ENCODE measurements at places on chromosomes 2 and 18.

GRCh38 chr2:10957391-10957790 is 45.7 kb downstream of the KCNF1 start:
- DNase-seq = no peak

DNA sequence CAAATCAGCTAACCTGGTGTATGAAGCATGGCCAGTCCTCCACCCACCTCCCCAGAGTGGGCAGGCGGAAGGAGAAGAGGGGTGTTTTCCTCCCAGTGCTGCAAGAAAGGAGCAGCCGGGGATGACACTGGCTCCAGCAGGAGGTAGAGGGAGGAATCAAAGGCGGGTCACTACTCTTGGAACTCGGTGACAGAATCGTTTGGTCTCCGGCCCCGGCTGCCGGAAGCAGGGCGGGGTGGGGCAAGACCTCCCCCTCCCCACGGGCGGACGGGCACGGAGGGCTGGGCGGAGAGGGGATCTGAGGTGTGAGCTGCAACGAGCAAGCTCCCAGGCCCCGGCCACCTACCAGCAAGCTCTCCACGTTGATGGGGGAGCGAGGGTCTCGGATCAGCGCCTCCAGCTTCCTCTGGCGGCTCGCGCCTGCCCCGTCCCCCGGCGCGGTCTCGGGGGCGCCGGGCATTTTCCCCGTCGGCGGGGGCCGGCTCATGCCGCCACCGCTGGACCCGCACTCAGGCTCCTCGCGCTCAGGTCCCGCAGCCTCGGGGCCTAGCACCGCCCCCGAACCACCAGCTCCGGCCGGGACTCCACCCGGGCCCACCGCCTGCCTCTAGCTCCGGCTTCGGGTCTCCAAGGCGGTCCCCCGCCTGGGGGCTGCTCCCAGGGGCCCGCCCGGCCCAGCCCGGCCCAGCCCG is 640 bp downstream of the ROCK2 start:
- DNase-seq = peak; percentile 6

- no peak for DNase-seq
These were observed 87.0 kb upstream of the CERS6 start for GRCh38 chr2:168369031-168369430.

GRCh38 chr18:67451960-67452359 is 64.6 kb downstream of the DSEL start:
- DNase-seq = no peak

DNA sequence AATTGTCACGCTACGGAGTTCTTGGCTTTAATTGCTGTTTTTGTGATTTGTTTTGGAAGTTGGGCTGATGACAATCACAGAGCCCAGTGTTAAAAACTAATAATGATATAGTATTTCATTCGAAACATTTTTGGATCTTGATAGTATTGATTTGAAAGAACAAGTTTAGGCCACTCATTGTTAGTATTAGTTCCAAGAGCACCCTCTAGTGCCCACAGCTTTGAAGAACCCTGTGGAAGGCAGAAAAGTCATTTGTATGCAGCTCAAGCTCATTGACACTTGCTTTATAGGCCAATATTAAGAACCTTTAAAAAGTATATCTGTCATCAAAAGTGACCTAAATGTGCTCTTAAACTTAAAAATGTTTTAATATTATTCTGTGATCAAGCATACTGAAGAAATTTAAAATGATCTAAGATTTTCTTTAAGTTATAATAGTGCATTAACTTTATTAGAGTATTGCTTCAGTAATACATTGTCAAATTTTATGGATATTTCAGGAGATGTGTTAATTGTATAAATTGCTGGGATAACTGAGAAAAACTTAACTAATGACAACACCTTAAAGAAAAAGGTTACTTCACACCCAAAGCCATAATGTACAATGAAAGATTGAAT is 191.0 kb downstream of the GRB14 start:
- DNase-seq = no peak

DNA sequence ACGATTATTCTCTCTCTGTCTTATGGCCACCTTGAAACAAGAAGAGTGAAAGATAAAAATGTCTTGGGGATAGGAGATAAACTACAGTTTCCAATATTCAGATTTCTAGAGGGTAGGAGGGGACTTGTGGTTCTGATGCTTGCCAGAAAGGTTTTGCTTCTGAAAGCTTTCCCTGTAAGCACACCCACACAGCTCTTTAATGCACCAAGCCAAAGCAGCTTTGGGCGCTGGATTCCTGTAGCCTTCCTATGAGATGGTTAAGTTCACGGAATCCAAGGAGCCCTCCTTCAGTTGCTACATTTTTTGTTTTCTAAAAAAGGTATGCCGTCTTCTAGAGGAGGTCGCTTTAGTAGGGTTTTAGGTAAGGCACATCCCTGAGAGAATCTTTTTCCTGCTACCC is 4.9 kb downstream of the LRRTM1 start:
- DNase-seq = no peak

- no peak for DNase-seq
These were observed 14.9 kb downstream of the PROKR1 start for GRCh38 chr2:68658266-68658665.

DNA sequence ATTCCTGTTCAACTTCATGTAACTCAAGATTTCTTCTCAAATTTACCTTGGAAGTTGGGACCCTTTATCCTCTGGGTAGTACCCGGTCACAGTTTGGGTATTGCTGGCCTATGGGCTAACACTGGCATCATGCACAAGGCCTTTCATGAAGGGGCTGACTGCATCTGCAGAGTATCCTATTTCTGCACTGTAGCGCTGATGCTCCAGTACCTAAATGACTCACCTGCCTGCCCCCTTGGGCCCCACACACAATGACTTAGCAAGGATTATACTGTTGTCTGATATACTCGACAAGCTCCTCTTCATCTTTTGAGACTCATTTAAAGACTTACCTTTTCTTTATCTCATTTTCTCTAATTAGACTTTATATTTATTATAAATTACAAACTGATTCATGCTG is 39.9 kb downstream of the DNAH6 start:
- DNase-seq = no peak

- no peak for DNase-seq
These were observed 1201.0 kb downstream of the LRP1B start for GRCh38 chr2:140929849-140930248.

- DNase-seq = no peak
These were observed 243.0 kb downstream of the CELF4 start for GRCh38 chr18:37322492-37323035.

- DNase-seq = no peak
These were observed 62.2 kb upstream of the NXPH2 start for GRCh38 chr2:138842341-138842740.

GRCh38 chr2:73759285-73759764 is 20.6 kb downstream of the DUSP11 start:
- DNase-seq = no peak

GRCh38 chr2:61566566-61566965 is 28.4 kb upstream of the XPO1 start:
- no peak for DNase-seq

- DNase-seq = no peak
These were observed 1311.1 kb upstream of the NRXN1 start for GRCh38 chr2:52343010-52343409.

DNA sequence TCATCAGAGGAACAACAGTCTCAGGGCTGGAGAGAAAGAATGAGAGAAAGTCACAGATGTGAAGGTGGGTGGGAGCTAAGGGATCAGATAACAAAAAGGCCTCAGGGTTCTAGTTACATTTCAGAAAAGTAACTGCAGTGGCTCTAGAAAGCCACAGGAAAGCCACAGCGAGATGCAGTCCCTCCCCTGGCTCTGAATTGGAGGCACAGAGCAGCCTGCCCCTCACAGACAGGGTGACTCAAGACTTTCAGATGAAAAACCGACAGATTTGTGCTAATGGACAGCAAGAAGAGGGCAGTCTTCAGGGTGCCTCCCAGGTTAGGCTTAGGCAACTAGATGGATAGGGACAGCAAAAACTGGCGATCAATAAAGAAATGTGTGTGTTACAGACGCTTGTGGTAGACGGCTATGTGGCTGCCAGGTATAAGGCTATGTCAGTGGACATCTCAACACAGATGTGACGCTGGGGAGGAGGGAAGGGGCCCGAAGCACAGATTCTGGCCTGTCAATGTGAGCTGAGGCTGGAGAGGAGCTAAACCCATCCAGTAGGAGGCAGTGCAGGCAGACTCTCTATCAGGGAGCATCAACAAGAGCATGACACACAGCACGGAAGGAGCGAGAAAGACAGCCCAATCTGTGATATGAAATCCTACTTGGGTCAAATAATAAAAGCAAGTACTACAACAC is 26.2 kb downstream of the UNC50 start:
- peak; percentile 22 for DNase-seq

All from T follicular helper cell (primary cell).